Peyer's patch (tissue), 4 donors: ENCODE measurements at places on chromosomes 7 and 10. TPM values are rescaled to one million over a fixed set of nuclear protein-coding genes. Genes with fewer than 3 reads are reported as not detected.

The GRM3 gene
- not detected for total RNA-seq

The C10orf105 gene
- total RNA-seq: not detected

The WEE2 gene
- total RNA-seq: not detected

GRCh38 chr7:134710854-134711624 lies 64.4 kb downstream of the BPGM start:
- no peaks in the 10 kb centered on the region for H3K36me3 ChIP-seq
- H3K27me3 ChIP-seq: no peaks in the 10 kb centered on the region
- DNase-seq: no peak
- H3K27ac ChIP-seq: no peak overlapping the region
- no peak overlapping the region for H3K4me3 ChIP-seq

DNA sequence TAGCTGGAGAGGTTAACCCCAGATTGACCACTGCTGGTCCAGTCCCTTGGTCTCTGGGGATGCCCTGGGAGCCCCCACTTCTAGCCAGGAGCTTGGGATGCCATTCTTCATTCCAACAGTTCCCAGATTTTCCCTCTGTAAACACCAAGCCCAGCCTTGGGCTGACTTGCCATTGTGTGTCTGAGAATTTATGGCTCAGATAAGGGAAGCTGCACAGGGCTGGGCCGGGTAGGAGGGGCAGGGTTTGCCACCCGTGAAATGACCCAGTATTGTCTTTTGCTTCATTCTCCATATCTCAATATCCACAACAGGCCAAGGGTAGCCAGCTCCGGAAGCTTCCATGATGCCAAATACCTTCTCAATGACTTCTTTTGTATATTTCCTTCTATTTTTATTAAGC lies 32.1 kb downstream of the AFAP1L2 start:
- H3K4me3 ChIP-seq: no peak overlapping the region
- H3K27ac ChIP-seq: no peak overlapping the region
- no peak for DNase-seq
- no peaks in the 10 kb centered on the region for H3K4me1 ChIP-seq
- H3K36me3 ChIP-seq: no peaks in the 10 kb centered on the region
- H3K27me3 ChIP-seq: no peaks in the 10 kb centered on the region

GRCh38 chr10:79056361-79056735 lies 12.4 kb upstream of the ZMIZ1 start:
- peak; percentile 43 for DNase-seq
- no peaks in the 10 kb centered on the region for H3K27me3 ChIP-seq
- no peaks in the 10 kb centered on the region for H3K36me3 ChIP-seq
- H3K4me1 ChIP-seq: peaks cover 6% of the 10 kb centered on the region
